Caudate nucleus (tissue), 63 donors: ENCODE measurements at places on chromosomes 11 and 22.

DNA sequence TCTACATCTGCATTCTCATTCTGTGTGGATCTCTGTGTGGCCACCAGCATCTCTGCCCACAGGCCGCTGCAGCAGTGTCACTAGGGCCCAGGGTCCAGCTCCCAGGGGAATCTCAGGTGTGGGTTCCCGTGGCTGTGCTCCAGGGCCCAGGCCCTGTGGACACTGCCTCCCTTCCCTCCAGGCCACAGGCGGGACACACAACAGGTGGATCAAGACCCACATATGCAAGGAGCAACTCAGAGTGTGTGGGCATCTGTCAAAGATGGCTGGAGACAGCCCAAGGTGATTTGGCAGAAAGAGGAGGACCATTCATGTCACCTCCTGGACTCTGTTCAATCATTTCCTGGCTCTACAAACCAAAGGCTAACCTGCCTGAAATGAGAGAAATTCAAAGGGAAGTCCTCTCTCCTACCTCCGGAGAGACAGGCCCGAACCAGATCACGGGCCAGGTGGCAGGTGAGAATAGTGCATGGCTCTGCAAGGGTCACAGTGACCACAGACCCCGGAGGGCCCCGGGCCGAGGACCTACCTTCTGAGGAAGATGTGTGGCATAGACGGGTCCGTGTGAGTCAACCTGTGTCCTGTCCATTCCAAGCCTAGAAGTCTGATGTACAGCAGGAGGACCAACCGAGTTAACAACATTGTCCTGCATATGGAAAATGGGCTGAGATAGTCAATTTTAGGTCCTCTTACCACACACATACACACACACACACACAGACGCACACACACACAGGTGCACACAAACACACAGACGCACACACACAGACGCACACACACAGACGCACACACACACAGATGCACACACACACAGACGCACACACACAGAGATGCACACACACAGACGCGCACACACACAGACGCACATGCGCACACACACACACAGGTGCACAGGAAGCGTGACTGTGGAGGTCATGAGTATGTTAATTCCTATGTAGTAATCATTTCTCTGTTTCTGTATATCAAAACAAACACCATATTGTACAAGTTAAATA, 1068.5 kb downstream of the BRD1 start:
- no peak for DNase-seq

DNA sequence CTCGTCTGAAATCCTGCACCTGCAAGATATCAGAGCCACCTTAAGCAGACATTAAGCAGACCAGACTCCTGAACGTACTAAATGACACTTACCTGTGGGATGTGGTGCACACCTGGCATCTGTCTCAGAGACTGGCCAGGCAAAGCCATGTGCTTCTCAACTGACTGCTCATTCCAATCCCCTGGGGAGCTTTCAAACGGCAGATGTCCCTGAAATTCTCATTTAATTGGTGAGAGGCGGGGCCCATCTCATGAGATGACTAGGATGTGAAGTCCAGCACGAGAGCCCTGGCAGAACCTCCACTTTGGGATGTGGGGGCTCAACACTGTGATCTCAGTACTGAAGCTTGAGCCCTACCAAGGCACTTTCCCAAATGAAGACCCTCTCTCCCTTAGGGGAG, 84.9 kb upstream of the HMGXB4 start:
- DNase-seq: no peak

GRCh38 chr11:66951927-66952337, 6.3 kb downstream of the PC start:
- no peak for DNase-seq

GRCh38 chr22:35478633-35479107, 62.0 kb upstream of the RASD2 start:
- no peak for DNase-seq

DNA sequence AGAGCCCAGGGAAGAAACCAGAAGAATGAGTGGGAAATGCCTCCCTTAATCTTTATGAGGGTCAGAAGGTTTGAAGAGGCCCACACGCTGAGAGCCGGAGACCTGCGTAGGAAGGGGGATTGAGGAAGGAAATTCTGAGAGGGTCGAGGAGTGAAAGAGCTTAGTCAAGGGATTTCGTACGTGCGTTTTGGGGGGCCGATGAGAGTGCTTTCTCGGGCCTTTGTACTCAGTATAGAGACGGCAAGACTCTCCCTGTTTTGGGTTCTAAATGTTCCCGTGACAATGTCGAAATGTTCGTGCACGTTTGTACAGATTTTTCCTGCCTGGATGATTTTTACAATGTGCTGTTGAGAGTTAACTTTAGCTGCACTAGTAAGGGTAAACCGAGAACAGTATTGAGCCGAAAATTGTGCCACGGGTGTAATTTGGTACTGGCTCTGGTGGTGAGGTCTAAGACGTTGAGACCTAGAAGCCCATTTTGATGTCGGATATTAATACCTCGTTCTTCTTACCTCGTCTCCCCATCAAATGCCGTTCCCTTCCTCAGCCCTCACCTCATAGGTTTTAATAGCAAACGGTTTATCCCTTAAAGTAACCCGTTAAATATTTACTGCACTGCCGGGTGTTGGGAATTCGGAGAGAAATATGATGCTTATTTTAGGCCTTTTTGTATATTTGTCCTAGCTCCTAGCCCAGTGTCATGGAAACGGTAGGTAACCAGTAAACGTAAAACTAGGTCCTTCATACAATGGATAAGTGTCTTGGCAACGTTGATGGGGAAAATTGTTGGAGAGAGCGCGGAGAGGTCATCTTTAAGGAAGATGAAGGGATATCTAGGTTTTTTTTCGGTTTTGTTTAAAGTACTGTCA, 734 bp downstream of the C11orf58 start:
- peak; percentile 76 for DNase-seq

DNA sequence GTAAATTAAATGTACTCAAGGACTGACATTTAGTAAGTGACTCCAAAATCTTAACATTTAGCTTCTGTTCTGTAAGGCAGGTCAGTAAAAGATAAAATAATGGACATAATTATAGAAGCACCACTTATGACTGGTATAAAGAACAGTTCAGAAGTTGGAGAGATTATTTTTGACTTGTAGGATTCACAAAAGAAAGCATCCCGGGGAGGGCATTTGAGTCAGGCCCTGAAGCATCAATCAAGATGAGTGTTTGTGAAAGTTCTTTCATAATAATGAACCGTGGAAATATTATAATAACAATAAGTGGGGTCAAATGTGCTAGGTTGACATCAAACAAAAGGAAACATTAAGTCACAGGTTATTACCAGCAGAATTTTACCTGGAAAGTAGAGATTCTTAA, 201.9 kb downstream of the DDX10 start:
- DNase-seq: no peak

DNA sequence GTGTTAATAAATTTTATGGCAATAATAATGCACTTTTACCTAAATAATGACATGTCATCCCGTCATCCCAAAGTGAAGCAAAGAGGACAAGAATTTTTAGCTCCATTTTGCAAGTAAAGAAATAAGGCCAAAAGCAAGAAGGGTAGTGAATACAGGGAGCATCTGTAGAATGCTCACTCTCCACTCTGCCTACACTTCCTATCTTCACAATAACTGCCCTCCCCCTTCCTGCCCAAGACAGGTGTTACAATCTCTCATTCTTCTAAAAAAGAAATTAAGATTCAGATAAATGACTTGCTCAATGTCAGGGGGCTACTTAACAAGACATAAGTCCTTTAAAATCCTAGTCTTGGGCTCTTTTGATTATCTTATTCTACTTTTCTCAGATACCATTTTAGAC, 8.9 kb downstream of the RDX start:
- no peak for DNase-seq

DNA sequence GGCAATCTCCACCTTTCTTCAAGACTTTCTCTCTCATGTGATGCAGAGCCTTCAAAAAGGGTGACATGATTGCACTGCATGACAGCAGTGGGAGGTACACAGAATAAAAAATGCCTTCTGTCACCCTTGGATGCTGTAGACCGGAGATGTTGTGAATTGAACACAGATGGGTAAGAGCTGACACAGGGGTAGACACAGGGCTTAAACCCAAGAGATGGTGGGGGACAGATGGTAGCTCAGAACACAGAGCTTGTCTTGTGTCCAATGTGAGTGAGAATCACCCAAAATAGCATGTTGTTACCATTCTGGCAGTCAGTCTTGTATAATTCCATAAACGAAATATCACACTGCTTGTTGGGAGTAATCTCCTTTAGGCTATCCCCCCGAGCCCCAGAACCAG, 69.9 kb downstream of the JRKL start:
- DNase-seq: no peak

- DNase-seq: no peak
Observed at GRCh38 chr22:45159652-45160462, 3.9 kb upstream of the NUP50 start.

DNA sequence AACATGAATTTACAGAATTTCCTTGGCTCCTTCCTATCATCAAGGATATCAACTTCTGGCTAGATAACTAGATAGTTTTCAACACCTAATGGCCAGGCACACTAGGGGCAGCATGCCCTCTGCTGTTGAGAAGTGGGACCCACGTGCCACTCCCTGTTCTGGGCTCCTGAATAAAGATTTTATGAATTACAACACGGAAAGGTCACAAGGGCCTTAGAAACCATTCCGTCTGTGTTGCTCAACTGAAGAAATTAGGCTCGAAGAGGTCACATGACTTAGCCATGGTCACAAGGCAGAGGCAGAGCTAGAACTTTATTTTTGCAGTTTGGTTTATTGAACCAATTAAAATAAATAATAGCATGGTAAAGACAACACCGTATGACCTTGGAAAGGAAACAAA, 36.0 kb downstream of the PRCP start:
- peak; percentile 61 for DNase-seq

DNA sequence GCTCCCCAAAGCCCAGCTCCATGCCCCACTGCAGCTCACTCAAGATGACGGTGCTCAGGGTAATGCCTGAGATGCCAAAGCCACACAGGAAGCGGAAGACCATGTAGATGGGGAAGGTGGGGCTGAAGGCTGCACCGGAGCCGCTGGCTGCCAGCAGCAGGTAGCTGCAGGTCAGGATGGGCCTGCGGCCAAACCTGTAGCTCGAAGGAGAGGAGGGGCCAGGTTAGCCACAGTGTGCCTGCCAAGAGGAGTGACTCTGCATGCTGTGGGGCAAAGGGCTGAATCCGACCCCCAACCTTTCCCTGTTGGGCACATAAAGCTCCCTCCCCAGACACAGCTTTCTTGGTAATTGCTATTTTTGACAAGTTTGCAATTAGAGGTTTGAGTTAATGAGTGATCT, 14.9 kb upstream of the SLC22A6 start:
- DNase-seq: no peak

DNA sequence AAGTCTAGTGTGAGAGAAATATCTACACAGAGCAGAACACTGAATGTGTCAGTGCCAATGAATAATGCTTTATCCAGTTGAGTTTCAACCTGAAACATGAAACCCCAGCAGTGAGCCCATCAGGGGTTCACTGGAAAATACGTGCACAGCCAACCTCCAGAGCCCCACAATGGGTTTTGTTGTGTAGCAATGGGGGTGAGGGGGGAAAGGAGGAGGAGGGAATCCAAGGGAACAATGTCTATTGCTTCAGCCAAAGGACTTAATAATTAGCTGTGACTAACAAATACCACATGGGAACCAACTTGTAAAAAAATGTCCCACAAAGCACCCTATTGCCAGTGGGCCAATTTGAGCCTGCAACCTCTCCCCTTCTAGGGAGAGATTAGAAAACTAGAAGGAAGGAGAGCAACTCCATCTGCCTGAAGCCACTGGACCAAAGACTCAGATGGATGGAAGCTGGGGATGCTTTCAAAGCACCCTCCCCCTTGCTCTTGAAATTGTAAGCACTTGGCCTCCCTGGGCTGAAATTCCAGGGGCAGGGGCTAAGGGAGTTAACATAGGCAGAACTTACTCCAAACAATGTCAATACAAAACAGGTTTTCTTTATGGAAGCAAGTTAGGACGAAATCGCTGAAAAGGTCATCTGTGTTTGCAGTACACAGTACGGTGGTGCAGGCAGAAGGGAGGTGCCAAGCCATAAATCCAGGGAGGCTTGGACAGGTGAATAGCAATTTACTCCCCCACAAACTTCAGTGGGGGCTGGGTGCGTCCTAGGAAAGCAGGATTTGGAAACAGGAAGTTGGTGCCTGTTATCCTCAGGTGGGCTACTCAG, 99.8 kb downstream of the ARL14EP start:
- DNase-seq: no peak

DNA sequence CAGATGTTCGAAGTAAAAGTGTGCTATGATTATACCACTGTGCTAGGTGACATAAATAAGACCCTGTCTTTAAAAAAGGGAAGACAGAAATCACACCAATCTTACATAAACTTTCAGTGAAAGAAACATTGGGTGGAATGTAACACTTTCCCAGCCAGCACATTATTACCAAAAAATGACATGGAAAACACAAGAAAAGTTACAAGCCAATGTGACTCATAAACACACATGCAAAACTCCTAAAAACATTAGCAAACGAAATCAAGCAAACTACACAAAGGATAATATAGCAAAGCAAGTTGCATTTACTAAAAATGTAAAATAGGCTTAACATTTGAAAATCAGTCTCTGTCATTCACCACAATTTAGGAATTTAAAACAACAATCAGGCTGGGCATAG, 47.0 kb downstream of the SBF2 start:
- no peak for DNase-seq

DNA sequence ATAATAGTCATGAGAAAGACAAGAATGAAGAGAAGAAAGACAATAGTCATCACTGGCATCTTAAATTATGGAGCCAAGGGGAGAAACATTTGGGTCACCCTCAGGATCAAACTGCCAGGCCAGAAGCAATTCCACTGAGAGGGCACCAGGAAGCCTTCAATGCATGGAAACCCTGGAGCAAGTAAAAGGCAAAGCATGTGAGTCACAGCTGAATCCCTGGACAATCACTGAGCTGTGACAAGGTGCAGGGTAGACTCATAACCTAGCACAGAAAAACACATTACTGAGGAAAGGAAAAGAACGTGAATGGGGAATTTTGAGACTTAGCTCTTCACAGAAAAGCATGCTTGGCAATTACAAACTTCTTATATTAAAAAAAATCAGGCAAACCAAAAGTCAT, 1.6 kb downstream of the KCNJ1 start:
- DNase-seq: no peak

DNA sequence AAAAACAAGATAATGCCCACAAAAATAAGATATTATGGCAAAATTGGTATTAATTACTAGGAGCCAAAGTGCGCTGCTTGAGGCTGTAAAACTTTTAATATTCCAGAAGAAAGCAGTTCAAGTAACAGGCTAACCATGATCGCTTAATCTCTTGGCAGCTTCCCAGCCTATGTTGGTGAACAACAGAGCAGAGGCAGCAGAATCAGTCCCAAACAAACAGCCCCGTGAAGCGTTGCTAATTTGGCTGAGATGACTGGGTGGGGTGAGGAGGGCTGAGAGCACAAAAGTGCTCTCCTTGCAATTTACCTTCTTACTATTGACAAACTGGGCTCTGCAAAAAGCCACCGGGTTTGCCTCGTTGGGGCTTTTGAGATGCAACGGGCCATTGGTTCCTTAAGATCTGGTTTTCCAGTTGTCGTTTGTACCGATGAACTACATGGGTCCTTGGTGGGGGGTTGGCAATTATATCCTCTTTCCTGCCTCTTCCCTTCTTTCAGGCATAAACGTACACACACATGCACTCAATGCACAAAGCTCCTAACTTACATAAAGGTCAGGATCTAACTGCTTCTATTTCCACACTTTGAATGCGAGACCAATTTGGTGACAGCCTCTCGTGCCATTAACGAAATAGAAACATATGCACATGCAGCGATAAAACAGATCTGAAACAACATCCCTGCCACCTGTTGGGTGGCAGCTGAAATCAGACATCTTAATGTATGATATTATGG, 407.6 kb upstream of the CADM1 start:
- DNase-seq: no peak
